Glutamatergic neuron (in vitro differentiated cells): ENCODE measurements at places on chromosomes 6 and 20.

GRCh38 chr20:909641-910040 is 6.5 kb downstream of the ANGPT4 start:
- H3K4me3 ChIP-seq, result no peak overlapping the region
- no peak overlapping the region for H3K27ac ChIP-seq
- peaks cover 16% of the 10 kb centered on the region for H3K4me1 ChIP-seq
- peaks cover 4% of the 10 kb centered on the region for H3K36me3 ChIP-seq
- DNase-seq, result no peak

DNA sequence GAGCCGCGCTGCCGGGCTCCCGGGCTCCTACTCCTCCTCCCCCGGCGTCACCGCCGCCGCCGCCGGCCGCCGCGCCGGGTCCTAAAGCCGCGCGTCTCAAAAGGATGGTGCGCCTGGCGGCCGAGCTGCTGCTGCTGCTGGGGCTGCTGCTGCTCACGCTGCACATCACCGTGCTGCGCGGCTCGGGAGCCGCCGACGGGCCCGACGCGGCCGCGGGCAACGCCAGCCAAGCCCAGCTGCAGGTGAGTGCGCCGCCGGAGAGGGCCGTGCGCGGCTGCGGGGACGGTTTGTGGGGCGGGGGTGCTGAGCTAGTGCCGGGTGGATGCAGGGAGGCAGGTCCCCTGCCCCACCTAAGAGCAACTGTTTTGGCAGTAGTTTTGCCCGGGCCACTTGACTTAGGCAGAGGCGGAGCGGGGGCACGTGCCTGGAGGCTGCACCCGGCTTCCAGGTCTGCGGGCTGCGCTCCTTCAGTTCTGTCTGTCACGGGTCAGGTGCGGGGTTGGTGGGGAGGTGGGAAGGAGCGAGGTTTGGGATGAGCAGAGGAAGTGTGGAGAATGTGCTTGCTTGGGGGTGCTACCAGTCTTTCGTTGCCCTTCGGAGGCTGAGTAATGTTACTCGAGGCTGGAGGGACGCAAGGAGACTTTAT is 722 bp downstream of the ISM1 start:
- no peaks in the 10 kb centered on the region for H3K36me3 ChIP-seq
- H3K4me1 ChIP-seq, result peaks cover 2% of the 10 kb centered on the region
- no peak overlapping the region for H3K27ac ChIP-seq
- peak overlapping the region; percentile 86 for H3K4me3 ChIP-seq

- H3K27me3 ChIP-seq, result no peaks in the 10 kb centered on the region
- DNase-seq, result no peak
- H3K4me1 ChIP-seq, result peaks cover 32% of the 10 kb centered on the region
- no peak overlapping the region for H3K4me3 ChIP-seq
Measured at GRCh38 chr6:79868098-79868722, 79.1 kb downstream of the ELOVL4 start.

- no peak overlapping the region for H3K4me3 ChIP-seq
- H3K4me1 ChIP-seq, result no peaks in the 10 kb centered on the region
- no peak for DNase-seq
- H3K27ac ChIP-seq, result no peak overlapping the region
Measured at GRCh38 chr20:14815340-14815739, 477.9 kb upstream of the FLRT3 start.

GRCh38 chr6:53179961-53180651 is 31.5 kb upstream of the GCM1 start:
- DNase-seq, result no peak
- H3K36me3 ChIP-seq, result no peaks in the 10 kb centered on the region
- H3K27ac ChIP-seq, result no peak overlapping the region
- no peak overlapping the region for H3K4me3 ChIP-seq
- H3K4me1 ChIP-seq, result no peaks in the 10 kb centered on the region

DNA sequence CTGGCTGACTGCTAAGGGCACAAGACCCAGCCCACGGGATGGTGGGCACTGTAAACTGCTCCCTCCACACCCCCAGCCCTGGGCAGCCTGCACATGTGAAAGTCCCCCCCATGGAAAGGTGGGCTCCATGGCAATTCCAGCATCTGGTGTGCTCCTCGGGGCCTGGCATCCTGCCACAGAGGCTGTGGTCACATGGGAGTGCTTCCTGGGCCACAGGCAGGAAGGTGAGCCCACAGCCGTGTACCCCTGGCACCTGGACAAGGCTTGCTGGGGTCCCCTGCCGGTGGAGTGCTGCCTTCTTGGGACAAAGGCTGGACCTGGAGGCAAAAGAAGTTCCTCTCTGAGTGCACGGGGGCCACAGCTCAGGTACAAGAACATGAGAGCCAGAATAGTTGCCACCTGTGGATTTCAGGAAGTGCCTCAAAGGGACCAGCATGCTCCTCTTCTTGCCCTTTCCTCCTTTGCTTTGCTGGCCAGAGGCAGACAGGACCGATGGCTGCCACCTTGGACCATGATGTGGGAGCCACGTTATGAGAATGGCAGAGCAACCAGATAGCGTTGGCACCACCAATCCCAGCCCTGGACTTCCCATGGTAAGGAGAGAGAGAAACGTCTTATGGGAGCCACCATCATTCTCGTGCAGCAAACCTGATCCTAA is 120.2 kb upstream of the MLN start:
- DNase-seq, result no peak
- peaks cover 7% of the 10 kb centered on the region for H3K27me3 ChIP-seq
- no peak overlapping the region for H3K4me3 ChIP-seq
- H3K36me3 ChIP-seq, result no peaks in the 10 kb centered on the region

DNA sequence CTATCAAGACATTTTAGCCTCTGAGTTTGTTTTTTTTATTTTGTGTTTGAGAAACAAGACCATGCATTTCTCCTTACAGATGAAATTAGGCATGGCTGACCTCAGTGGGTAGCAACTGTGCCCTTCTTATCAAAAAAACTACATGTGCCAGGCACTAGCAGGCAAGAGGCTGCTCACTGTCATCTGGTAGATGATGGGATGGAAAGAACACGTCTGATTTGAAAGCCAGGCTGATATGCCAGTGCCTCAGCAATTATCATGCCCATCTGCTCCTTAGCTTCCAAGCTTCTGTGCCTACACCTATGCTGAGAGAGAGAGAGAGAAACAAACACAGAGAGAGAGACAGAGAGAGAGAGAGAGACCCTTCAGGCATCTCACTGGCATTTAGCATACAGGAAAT is 149.9 kb downstream of the C6orf118 start:
- no peaks in the 10 kb centered on the region for H3K4me1 ChIP-seq
- peaks cover 3% of the 10 kb centered on the region for H3K27me3 ChIP-seq
- H3K4me3 ChIP-seq, result no peak overlapping the region

- DNase-seq, result peak; percentile 63
- no peak overlapping the region for H3K27ac ChIP-seq
- peaks cover 3% of the 10 kb centered on the region for H3K4me1 ChIP-seq
- H3K27me3 ChIP-seq, result peaks cover 31% of the 10 kb centered on the region
Measured at GRCh38 chr6:149934249-149935156, 7.3 kb upstream of the ULBP2 start.

DNA sequence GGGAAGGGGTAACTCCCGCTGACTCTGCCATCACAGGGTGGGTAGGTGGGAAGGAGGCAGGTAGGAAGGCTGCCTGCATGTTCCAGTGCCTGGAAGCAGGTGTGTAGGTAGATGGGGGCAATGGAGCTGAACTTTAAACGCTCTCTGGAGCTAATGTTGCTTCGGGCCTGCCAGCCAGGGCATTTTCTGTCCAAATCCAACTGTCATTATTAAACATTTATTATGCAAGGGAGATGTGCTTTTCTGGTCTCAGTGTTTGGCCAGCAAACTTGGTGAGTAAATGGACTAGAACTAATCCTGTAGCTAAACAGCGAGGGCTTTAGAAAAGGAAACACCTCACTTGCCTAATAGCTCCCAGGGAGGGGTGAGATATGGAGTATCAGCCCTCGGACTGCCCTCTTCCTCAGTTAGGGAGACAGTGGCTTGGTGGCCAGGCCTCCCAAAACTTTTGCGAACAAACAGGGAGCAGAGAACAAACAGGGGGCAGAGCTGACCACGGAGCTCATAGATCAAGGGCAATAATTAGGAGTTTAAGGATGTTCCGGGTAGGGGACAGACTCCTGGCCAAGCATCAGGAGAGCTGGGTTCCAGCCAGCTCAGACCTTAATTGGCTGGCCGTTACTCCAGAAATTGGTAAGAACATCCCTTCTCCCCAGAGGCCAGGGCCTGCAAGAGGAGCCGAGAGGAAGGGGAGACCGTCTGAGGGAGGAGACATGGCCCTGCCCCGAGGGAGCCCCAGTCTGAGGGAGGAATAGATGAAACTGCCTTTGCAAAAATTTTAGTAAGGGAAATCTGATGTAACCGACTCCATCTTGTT is 131.1 kb downstream of the VEGFA start:
- H3K4me3 ChIP-seq, result no peak overlapping the region
- H3K27me3 ChIP-seq, result peaks cover 2% of the 10 kb centered on the region
- H3K27ac ChIP-seq, result no peak overlapping the region
- H3K4me1 ChIP-seq, result peaks cover 9% of the 10 kb centered on the region

- no peaks in the 10 kb centered on the region for H3K36me3 ChIP-seq
- H3K4me1 ChIP-seq, result peaks cover 2% of the 10 kb centered on the region
- no peaks in the 10 kb centered on the region for H3K27me3 ChIP-seq
- no peak overlapping the region for H3K4me3 ChIP-seq
- no peak for DNase-seq
Measured at GRCh38 chr6:124423621-124424020, 538.6 kb upstream of the RNF217 start.

- no peaks in the 10 kb centered on the region for H3K36me3 ChIP-seq
- H3K27me3 ChIP-seq, result peaks cover 3% of the 10 kb centered on the region
- H3K4me3 ChIP-seq, result no peak overlapping the region
- H3K27ac ChIP-seq, result no peak overlapping the region
- peaks cover 6% of the 10 kb centered on the region for H3K4me1 ChIP-seq
Measured at GRCh38 chr20:15359056-15359455, 1021.6 kb upstream of the FLRT3 start.

GRCh38 chr20:38238829-38239228 is 21.7 kb downstream of the KIAA1755 start:
- H3K4me3 ChIP-seq, result no peak overlapping the region
- DNase-seq, result no peak
- no peak overlapping the region for H3K27ac ChIP-seq
- H3K27me3 ChIP-seq, result no peaks in the 10 kb centered on the region
- H3K36me3 ChIP-seq, result no peaks in the 10 kb centered on the region

DNA sequence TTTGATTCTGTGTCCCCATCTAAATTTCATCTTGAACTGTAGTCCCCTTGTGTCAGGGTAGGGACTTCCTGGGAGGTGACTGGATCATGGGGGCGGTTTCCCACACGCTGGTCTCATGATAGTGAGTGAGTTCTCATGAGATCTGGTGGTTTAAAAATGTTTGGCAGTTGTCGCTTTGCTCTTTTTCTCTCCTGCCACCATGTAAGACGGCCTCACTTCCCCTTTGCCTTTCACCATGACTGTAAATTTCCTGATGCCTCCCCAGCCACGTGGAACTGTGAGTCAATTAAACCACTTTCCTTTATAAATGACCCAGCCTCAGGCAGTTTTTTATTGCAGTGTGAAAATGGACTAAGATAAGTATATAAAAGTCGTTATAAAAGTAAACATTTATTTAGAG is 80.5 kb upstream of the SGK1 start:
- DNase-seq, result no peak
- no peaks in the 10 kb centered on the region for H3K27me3 ChIP-seq
- no peaks in the 10 kb centered on the region for H3K36me3 ChIP-seq

- no peaks in the 10 kb centered on the region for H3K36me3 ChIP-seq
- H3K4me3 ChIP-seq, result no peak overlapping the region
- H3K27ac ChIP-seq, result no peak overlapping the region
- no peaks in the 10 kb centered on the region for H3K27me3 ChIP-seq
Measured at GRCh38 chr6:118350881-118351430, 197.1 kb upstream of the PLN start.

DNA sequence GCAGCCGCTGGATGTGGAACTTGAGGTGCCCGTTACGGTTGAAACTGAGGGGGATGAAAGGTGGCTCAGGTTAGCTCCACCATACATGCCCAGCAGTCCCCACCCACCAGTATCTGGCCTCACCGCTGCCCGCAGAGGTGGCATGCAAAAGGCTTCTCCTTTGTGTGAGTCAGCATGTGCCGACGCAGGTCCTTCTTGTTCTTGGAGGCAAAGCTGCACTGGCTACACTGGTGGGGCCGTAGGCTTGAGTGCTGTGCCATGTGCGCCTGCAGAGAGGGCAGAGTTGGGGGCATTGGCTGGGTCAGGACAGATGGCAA is 15.8 kb downstream of the PCIF1 start:
- H3K27ac ChIP-seq, result no peak overlapping the region
- H3K27me3 ChIP-seq, result peaks cover 2% of the 10 kb centered on the region
- DNase-seq, result no peak
- H3K36me3 ChIP-seq, result no peaks in the 10 kb centered on the region
- H3K4me3 ChIP-seq, result no peak overlapping the region

GRCh38 chr6:5280920-5281319 is 19.6 kb downstream of the FARS2 start:
- no peak overlapping the region for H3K4me3 ChIP-seq
- H3K4me1 ChIP-seq, result peaks cover 23% of the 10 kb centered on the region

DNA sequence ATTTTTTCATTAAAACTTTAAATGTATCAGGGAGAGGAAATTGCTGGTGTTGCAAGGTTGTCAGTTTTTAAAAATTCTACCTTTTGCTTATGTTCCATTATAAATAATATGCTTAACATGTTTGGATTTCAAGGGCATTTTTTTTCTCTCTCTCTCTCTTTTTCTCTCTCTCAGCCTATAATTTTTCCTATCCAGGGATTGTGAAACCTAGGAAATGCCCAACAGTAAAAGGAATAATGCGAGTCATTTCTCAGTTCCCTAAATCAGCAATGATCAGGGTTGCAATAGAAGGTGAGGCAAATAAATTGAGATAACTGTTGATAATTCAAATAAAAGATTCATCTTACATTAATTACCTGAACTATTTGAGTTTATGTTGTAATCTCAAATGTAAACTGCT is 53.2 kb upstream of the IFNGR1 start:
- no peak overlapping the region for H3K4me3 ChIP-seq
- peaks cover 8% of the 10 kb centered on the region for H3K4me1 ChIP-seq
- H3K27me3 ChIP-seq, result no peaks in the 10 kb centered on the region
- DNase-seq, result no peak
- H3K36me3 ChIP-seq, result no peaks in the 10 kb centered on the region

GRCh38 chr6:129965096-129965495 is 53.3 kb upstream of the L3MBTL3 start:
- H3K27ac ChIP-seq, result no peak overlapping the region
- no peaks in the 10 kb centered on the region for H3K36me3 ChIP-seq
- no peaks in the 10 kb centered on the region for H3K4me1 ChIP-seq
- no peak overlapping the region for H3K4me3 ChIP-seq
- DNase-seq, result no peak

DNA sequence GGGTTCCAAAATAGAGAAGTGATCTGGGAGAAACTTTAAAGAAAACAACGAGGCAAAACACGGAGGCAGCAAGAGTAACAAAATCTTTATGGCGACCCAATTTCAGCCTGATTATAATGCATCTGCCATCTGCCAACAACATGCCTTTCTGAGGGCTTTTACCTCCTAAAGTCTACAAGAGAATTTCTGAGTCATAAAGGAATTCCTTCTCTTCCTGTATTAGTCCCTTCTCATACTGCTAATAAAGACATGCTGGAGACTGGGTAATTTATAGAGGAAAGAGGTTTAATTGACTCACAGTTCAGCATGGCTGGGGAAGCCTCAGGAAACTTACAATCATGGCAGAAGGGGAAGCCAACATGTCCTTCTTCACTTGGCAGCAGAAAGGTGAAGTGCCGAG is 226.6 kb downstream of the HACE1 start:
- H3K27ac ChIP-seq, result no peak overlapping the region
- no peak overlapping the region for H3K4me3 ChIP-seq
- H3K27me3 ChIP-seq, result no peaks in the 10 kb centered on the region
- no peaks in the 10 kb centered on the region for H3K4me1 ChIP-seq

- H3K27me3 ChIP-seq, result peaks cover 9% of the 10 kb centered on the region
- no peak overlapping the region for H3K4me3 ChIP-seq
- DNase-seq, result no peak
- H3K4me1 ChIP-seq, result no peaks in the 10 kb centered on the region
- no peaks in the 10 kb centered on the region for H3K36me3 ChIP-seq
Measured at GRCh38 chr6:52820198-52820597, 16.6 kb upstream of the GSTA1 start.
